ENCODE measurements at places on chromosomes 7 and 10. TPM values are rescaled to one million over a fixed set of nuclear protein-coding genes. Genes with fewer than 3 reads are reported as not detected.
A peak's percentile ranks its signal among the peaks of the same experiment; 100 is the strongest.

MSMB gene
- not detected for total RNA-seq

DNA sequence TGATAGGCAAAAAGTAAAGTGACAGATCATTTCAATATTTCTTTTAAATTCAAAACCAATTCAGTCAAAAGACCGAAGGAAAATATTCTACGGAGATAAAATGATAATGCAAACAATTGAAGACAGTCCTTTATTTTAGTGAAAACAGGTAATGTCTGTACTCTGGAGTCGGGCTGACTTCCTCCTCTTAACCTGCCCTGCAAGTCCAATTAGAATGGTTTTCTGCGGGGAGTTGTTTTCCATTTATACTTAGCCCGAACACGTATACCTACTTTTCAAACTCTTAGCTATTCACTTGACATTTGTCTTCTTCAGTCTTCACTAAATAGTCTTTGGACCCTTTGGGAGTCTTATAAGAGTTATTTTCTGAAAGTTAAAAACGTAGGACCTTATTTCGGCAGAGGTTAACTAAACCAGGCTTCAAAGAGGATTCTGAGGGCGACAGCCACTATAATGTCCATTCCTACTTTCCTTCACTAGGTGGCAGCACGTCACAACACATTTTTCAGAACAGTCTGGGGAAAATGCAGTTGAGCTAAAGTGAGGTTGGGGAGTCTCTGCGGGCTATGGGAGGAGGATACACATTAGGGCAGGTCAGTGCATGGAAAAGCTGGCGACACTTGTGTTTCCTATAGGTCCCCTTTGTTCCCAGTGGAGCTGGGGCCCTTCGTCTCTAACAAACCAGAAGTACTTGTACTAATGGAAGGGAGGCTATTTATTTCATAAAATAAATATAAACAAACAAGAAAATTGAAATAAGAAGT is 472.0 kb downstream of the KCNMA1 start:
- DNase-seq, result peak; percentile 77

GRCh38 chr10:27714349-27714748 is 31.3 kb downstream of the MKX start:
- no peak for DNase-seq

DNA sequence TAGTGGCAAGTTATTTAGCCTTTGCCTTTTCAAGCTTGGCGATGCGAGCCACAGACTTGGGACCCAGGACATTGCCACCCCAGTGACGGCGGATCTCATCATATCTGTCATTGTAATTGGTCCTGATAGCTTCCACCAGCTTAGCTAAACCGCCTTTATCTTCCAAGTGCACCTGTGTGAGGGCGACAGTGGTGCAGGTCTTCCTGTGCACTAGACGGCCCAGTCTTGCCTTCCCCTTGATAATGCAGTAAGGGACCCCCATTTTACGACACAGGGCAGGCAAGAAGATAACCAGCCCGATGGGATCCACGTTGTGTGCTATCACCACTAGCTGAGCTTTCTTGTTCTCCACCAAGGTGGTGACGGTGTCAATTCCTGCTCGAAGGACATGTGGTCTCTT is 99.6 kb upstream of the ITGB1 start:
- no peak for DNase-seq

Data from endothelial cell of umbilical vein (primary cell).